ENCODE measurements at places on chromosomes 5 and 9. TPM values are rescaled to one million over a fixed set of nuclear protein-coding genes. Genes with fewer than 3 reads are reported as not detected.

Gene FABP6
- not detected for total RNA-seq

Gene GZMA
- total RNA-seq, result 17.8 TPM

GRCh38 chr5:143865426-143866025 lies 53.6 kb downstream of the HMHB1 start:
- no peak for DNase-seq

GRCh38 chr9:106092083-106092482 lies 397.7 kb downstream of the TMEM38B start:
- DNase-seq, result no peak

DNA sequence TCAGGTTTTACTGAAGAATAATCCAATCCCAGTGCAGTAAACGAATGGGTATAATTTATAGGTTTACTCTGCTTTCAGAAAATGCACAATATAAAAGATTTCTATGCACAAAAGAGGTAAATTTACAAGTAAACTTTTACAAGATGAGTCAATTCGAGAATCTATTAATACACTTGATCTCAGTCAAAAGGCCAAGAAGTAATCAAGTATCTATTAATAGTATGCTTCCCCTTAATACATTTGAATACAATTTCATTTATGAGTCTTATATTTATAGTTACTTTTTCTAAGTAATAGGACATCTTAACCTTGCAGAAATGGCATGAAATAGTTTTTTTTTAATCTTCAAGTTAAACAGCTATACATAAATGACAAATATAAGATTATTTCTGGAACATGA lies 355.2 kb upstream of the EFNA5 start:
- DNase-seq, result no peak

DNA sequence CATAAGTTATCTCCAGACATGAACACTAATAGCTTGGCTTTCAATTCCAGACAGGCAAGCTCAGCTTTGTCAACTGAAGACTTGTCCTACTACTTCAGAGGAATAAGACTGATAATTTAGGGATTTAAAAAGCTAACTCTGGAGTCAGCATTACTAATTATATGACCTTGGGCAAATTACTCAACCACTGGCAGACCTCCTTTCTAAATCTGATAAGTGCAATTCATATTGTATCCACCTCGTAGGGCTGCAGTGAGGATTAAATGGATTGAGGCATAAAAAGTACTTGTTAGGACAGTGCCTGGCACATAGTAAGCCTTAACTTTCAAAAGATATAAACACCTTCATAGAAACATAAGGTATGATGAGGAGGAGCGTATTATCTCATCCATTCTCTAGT lies 104.4 kb downstream of the KLHL3 start:
- no peak for DNase-seq

Data from activated CD8-positive, alpha-beta T cell treated with anti-CD3 and anti-CD28 coated beads for 36 hours (primary cell).